ENCODE measurements at places on chromosomes 13 and 19. TPM values are rescaled to one million over a fixed set of nuclear protein-coding genes. Genes with fewer than 3 reads are reported as not detected.
A peak's percentile ranks its signal among the peaks of the same experiment; 100 is the strongest.

DNA sequence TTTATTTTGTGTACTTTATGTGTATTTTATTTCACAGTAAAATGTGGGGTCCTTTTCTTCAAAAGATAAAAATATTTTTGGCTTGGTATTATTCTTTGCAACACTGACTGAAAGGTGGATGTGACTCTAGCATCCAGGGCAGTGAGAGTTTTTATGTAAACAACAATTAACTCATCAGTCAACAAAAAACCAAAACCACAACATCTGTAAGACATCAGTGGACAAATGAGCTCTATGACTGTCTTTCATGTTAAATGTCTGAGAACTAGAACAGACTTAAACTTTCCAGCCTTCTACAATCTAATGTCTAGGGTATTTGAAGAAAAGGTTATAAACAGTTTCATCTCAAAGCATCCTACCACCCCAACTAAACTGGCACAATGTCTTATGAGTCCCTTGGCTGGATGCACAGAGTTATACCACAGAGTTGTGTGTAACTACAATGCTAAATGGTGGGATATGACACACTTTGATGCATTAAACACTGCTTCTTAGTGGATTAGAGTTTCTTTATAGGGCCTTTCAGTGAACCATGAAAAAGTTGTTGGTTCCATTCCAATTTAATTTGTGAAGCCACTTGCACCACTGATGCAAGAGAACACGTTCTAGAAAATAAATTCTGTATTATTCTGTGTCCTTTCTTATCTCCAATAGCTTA lies 544.2 kb upstream of the KLF12 start:
- no peak for DNase-seq

- no peak for DNase-seq
Measured at GRCh38 chr13:38167164-38167822, 182.4 kb upstream of the UFM1 start.

Gene KLHL1
- not detected for total RNA-seq

Gene NAPA
- total RNA-seq, result 77.6 TPM

Gene DENND1C
- 51.9 TPM for total RNA-seq

- no peak for DNase-seq
Measured at GRCh38 chr19:13079542-13079986, 23.1 kb downstream of the LYL1 start.

Gene PCP2
- total RNA-seq, result 0.91 TPM

GRCh38 chr13:74136084-74136658 lies 2.0 kb upstream of the KLF12 start:
- peak; percentile 43 for DNase-seq

Gene MUC16
- total RNA-seq, result under 0.01 TPM

GRCh38 chr13:85170372-85170771 lies 628.8 kb downstream of the SLITRK6 start:
- DNase-seq, result no peak

DNA sequence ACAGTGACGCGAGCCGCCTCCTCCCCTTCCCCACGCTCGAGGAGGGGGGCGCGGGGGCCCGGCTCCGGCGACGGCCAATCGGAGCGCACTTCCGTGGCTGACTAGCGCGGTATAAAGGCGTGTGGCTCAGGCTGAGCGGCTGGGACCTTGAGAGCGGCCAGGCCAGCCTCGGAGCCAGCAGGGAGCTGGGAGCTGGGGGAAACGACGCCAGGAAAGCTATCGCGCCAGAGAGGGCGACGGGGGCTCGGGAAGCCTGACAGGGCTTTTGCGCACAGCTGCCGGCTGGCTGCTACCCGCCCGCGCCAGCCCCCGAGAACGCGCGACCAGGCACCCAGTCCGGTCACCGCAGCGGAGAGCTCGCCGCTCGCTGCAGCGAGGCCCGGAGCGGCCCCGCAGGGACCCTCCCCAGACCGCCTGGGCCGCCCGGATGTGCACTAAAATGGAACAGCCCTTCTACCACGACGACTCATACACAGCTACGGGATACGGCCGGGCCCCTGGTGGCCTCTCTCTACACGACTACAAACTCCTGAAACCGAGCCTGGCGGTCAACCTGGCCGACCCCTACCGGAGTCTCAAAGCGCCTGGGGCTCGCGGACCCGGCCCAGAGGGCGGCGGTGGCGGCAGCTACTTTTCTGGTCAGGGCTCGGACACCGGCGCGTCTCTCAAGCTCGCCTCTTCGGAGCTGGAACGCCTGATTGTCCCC lies at the start of gene JUNB:
Gene JUNB (plus strand): TSS at position 142 of the 706 bp plus-strand sequence. CDS start 286 bp downstream, at position 428.
- DNase-seq, result peak; percentile 94

Gene IGFL2
- total RNA-seq, result not detected

DNA sequence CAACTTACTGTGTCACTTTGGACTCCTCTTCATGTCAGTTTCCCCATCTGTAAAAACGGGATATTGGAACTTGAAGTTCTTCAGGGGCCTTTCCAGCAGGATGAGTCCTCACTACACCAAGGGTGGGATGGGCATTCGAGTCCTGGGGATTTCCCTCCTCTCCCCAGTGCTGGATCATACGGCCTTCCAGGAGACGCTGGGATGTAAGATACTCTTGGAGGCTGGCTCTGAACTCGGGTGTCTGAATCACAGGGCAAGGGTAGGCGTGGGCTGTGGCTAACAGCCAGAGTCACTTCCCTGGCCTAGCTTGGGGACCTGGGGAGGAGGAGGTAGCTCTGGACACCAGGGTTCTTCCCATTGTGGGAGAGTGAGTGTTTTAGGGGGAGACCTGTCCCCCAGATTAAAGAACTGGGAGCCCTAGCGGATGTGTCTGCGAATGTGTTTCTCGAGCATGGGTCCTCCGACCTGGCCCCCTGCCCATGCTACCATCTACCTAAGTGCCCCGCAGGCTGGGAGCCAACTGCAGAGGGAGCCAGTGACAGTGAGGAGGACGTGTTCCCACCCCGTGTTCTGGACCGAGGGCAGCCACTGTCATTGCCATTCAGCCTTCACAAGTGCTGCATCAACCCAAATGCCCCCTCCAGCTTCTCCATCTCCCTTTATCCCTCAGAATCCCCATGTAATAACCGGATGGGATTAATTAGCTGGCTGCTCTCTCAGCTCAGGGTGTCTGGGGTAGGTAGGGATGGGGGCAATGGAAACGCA lies 2.4 kb upstream of the CYTH2 start:
- DNase-seq, result no peak

Gene BCKDHA
- 23.5 TPM for total RNA-seq

Gene TUBA3C
- total RNA-seq, result not detected

- DNase-seq, result no peak
Measured at GRCh38 chr19:3123088-3123721, 12.6 kb upstream of the GNA15 start.

- DNase-seq, result no peak
Measured at GRCh38 chr13:30156270-30156669, 151.1 kb downstream of the KATNAL1 start.

GRCh38 chr13:44362394-44363040 lies 11.1 kb upstream of the SERP2 start:
- DNase-seq, result no peak

GRCh38 chr19:48249502-48250014 lies 6.2 kb downstream of the CARD8 start:
- peak; percentile 85 for DNase-seq

- DNase-seq, result peak; percentile 44
Measured at GRCh38 chr13:32426990-32427851, 709 bp downstream of the N4BP2L1 start.

Gene GZMM
- total RNA-seq, result 50.5 TPM

- DNase-seq, result no peak
Measured at GRCh38 chr13:45592758-45593157, 22.8 kb downstream of the ERICH6B start.

DNA sequence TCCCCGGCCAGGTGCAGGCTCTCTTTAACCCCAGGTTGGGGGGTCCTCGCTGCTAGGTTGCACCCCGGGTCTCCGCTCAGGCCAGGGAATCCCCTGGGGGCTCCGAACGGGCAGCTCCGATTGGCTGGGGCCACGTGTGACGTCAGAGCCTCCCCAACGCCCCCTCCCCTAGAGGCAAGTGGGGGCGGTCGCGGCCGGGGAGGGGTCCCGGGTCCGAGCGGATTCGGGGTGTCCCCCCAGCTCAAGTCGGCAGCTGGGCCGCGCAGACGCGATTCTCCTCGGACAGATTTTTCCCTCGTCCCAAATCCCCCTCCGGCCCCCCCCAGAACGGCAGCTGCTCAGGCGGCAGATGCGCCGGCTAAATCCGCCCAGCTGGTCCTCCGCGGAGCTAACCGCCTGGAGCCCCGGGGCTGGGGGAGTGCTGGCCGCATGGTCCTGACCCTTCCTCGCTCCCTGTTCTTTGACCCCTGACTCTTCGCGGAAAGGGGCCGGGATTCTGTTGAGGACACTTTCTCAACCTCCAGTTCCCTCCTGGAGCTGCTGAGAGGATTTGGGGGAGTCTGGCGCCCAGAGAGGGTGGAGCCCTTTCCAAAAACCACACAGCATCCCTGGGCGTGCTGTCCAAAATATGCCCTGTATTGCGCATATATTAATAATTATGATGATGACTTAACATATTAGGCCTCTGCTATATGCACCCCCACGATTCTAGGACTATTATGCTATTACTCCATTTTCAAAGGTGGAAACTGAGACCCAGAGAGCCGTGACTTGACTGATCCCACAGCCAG lies 25.4 kb upstream of the SEMA6B start:
- DNase-seq, result no peak

Data from CD8-positive, alpha-beta memory T cell (primary cell).